Endothelial cell (in vitro differentiated cells): ENCODE measurements at places on chromosomes 2 and 18. TPM values are rescaled to one million over a fixed set of nuclear protein-coding genes. Genes with fewer than 3 reads are reported as not detected.

Gene VWA3B
- not detected for total RNA-seq

Gene PLEK
- total RNA-seq, result not detected

Gene TEKT4
- not detected for total RNA-seq

Gene KDSR
- 23.9 TPM for total RNA-seq

Gene DNER
- 0.15 TPM for total RNA-seq

Gene PHOSPHO2
- total RNA-seq, result 10.5 TPM

Gene SERPINB2
- total RNA-seq, result not detected

Gene SLC5A7
- total RNA-seq, result not detected

Gene COL4A3
- total RNA-seq, result not detected

Gene DAW1
- 1.6 TPM for total RNA-seq

Gene SH3BP4
- 58.6 TPM for total RNA-seq

Gene PSMA8
- total RNA-seq, result not detected

Gene DSG2
- 60.5 TPM for total RNA-seq

Gene STPG4
- total RNA-seq, result not detected

Gene COL6A3
- total RNA-seq, result 1.6 TPM

Gene QPCT
- total RNA-seq, result 50.6 TPM

Gene KCNIP3
- 0.26 TPM for total RNA-seq

Gene SEMA4C
- 279 TPM for total RNA-seq

Gene CDK15
- not detected for total RNA-seq

Gene GREB1
- total RNA-seq, result 35.9 TPM

Gene PLB1
- total RNA-seq, result 3.2 TPM

Gene SLC30A3
- total RNA-seq, result not detected

Gene NAT8
- not detected for total RNA-seq
